DMS79 treated with DMSO at 0.1 percent for 48 hours (cell line): ENCODE measurements at places on chromosomes 6 and 20.

DNA sequence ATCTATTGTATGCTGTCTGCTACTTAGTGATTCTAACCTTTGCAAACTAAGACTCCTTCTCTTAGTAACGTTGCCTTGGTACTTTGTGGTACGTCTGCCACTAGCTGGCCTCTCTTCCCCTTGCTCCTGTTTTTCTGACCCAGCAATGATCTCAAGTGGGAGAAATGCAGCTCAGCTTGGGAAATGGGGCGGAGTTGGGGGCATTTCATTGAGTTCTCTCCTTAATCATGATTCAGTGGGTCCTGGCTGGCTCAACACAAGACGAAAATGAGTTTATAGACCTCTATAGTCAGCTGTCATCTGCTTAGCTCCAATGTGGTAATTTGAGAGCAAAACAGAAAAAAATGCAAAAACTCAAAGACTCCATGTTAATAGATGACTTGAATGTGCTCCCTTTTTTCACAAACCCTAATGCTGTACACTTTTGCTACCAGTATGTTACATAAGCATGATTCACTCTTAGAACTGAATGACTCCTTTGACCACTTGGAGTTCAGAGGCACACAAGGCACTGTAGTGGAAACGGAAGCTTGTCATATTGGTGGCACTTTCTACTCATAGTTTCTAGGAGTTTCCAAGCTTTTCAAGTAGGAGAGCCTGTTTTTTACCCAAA lies 55.3 kb upstream of the SOX4 start:
- DNase-seq: no peak

- no peak for DNase-seq
Measured at GRCh38 chr6:24929242-24929641, 6.5 kb downstream of the RIPOR2 start.

- DNase-seq: no peak
Measured at GRCh38 chr6:24905483-24905882, 30.3 kb downstream of the RIPOR2 start.

- no peak for DNase-seq
Measured at GRCh38 chr6:16494793-16495192, 256.4 kb downstream of the GMPR start.

DNA sequence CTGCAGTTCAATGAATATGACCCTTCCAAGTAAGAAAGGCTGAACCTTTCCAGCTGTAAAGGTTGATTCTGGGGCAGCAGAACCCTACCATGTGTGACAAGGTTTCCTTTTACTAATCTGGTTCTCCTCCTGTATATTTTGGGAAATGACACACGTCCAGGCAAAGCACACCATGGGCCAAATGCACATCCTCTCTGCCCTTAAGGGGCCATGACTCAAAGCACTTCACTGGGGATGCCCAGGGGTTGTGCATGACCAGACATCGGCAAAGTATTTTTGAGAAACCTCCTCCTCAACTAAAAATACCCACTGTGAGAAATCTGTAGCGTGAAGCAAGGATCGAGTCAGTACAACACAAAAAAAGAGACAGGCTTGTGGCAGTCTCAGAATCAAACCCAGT lies 174.7 kb downstream of the BACH2 start:
- no peak for DNase-seq

DNA sequence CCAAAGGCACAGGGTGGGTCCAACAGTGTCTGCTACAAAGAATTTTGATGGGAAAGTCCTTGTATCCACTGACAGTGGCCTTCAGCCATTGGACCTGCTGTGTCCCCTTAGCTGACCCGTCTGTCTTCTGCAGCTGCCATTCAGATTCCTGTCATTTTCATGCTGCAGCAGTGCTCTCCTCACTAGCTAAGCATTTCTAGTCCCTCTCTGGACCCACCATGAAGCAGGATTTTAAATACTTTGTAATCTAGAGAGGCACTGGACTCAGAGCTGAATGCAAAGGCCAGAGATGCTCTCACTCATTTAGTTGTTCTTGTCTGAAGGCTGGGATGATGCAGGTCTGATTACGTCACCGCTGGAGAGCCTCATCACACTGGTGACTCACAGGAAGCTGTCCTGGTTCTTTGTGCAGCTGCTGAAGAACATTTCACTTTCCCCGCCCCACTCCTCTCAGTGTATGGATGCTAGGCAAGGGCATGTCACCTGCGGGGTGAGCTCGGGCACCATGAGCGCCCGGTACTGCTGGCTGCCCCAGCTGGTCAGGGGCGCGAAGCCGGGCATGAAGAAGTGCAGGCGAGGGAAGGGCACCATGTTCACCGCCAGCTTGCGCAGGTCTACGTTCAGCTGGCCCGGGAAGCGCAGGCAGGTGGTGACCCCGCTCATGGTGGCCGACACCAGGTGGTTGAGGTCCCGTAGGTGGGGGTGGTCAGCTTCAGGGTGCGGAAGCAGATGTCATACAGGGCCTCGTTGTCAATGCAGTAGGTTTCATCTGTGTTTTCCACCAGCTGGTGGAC lies 19.4 kb upstream of the TUBB2A start:
- DNase-seq: no peak

DNA sequence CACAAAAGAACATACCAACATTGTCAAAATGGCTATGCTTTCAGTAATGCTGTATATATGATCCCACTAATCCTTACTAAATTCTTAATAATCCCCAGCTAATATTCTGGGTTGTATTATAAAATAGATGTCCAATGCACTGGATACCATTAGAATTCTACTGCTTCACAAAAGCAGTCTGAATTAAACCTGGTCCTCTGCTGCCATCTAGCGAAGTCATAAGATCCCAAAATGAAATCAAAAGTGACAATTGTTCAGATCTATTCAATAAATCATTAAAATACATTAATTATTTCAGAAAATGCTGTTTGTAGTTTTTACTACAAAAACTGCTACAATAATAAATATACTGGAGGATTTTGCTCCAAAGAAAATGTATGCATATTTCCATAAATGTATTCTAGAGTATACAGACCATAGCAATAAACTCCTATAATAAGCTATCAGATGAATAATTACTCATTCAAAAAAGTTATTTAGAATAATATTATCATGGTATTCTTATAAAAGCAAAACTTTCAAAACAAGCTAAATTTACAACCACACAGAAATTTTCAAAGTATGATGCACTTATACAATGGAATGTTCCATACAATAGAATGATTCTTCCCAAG lies 92.6 kb downstream of the RNGTT start:
- DNase-seq: peak; percentile 33

DNA sequence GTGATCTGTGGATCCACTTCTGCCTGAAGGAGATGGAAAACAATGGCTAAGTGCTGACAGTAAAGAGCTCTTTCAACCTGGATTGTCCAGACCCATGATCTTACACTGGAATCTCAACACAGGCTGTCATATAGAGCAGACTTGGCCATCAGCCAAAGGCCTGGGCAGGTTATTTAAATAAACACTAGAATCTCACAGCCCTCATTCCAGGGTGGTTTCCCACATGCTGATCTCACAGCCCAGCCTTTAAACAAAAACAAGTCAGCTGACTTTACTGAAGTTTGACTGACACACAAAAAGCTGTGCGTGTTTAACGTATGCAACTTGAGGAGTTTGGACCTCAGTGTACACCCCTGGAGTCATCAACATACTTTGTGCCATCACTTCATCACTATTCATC lies 28.4 kb downstream of the SYNDIG1 start:
- DNase-seq: peak; percentile 73

DNA sequence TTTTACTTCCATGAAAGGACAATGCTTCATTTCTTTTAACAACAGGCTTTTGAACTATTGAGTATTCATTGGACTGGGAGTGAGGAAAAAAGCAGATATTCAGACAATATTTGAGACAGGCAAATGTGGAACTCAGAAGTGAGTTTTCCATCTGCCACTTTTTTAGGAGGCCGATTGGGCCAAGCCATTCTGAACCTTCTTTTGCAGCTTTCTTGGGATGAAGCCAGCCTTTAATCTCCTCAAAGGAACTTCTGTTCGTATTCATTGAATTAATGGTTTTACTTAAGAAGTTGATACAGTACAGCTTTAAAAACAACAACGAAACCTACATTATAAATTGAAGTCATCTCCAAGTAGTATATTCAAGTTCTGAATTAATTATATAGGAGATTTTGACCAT lies 187.1 kb upstream of the RNF217 start:
- no peak for DNase-seq

- DNase-seq: no peak
Measured at GRCh38 chr6:170238741-170239565, 51.9 kb downstream of the DLL1 start.

GRCh38 chr20:50625986-50626677 lies 65.2 kb downstream of the RIPOR3 start:
- no peak for DNase-seq

GRCh38 chr6:105179244-105180065 lies at the start of gene POPDC3:
POPDC3 (minus strand) TSS chr6:105180014; CDS start chr6:105161909, 18,105 bp downstream.
- DNase-seq: no peak

GRCh38 chr6:154247119-154247861 lies 109.3 kb downstream of the IPCEF1 start:
- DNase-seq: peak; percentile 14

DNA sequence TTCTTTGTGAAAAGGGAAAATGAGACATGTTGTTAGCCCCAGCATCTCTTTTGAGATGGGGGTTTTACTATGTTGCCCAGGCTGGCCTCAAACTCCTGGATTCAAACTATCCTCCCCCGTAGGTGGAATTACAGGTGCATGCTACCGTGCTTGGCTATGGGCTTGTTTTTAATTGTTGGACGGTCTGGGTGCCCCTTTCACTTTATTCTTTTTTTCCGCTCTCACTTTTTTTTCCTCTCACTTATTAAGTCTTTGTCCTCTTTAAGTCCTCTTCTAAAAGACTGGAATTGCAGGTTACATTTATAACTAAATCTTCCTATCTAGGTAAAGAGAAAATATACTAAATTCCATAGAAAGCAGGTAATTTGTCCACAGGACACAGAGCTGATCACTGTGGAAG lies 18.8 kb upstream of the PRDM13 start:
- DNase-seq: no peak

- no peak for DNase-seq
Measured at GRCh38 chr6:6515691-6516607, 72.6 kb upstream of the LY86 start.

DNA sequence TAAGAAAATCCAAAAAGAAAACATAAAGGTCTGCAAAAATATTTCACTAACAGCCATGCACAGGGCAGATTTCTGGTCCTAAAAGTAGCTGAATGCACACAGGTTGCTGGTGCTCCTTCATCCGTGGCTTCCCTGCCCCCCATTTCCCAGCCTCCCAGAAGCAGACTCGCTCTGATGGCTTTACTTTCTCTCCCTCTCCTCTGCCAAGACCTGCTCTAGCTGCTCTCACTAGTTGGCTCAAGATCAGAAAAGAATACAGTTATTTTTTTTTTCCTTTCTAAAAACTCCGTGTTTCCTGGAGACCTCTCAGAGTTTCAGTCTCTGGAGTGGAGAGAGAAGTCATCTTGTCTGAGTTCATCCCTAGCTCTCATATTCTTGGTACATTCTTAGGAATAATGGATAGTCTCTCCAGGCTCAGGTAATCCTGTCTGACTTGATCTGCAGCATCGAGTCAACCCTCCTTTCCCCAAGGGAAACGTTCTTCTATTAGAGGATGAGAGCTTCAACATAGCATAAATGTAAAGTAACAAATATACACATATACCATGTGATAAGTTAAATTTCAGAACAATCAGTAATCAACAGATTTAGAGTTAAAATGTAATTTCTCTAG lies 214.2 kb downstream of the TBC1D7 start:
- DNase-seq: peak; percentile 63

- DNase-seq: no peak
Measured at GRCh38 chr6:31419842-31420241, 16.4 kb downstream of the MICA start.

- DNase-seq: no peak
Measured at GRCh38 chr6:109434456-109434855, 6.0 kb downstream of the PPIL6 start.

DNA sequence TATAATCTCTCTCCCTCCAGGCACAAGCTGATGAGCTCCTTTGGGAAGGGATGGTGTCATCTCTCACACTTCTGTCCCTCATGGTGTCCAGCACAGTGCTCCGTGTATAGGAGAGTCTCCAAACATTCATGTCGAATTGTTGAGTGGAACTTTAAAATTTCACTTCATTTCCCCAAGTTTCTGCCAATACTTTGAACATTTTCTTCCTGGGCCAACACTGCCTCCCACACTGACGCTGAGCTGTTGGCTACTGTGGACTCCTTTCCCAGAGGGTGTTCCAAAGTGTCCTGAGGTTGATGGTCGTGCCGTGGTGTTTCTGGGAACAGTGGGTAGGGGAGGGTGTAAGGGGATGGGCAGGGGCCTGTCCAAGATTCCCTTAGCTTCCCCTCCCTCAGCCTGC lies 122.7 kb downstream of the TIAM2 start:
- no peak for DNase-seq

GRCh38 chr20:62300319-62300718 lies 2.5 kb upstream of the ADRM1 start:
- DNase-seq: no peak

- peak; percentile 80 for DNase-seq
Measured at GRCh38 chr20:32521780-32522525, 63.2 kb downstream of the NOL4L start.
